ENCODE measurements at places on chromosomes 3 and 15. TPM values are rescaled to one million over a fixed set of nuclear protein-coding genes. Genes with fewer than 3 reads are reported as not detected.
A peak's percentile ranks its signal among the peaks of the same experiment; 100 is the strongest.

DNA sequence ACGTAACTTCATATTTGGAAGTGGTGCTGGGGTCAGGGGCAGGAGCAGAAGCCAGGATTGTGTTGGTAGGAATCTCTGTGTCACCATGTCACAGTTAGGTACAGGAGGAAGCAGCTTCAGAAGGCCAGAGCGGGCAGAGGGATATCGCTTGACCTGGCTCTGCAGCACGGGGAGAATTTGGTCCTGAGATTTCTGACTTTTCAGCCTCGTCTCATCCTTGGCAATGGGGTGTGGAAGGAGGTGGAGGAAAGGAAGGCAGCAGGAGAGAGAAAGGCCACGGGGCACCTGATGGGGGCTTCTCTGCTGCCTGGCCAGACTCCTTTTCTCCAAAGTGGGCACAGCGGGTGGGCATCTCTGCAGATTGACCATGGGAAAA, 564 bp downstream of the IL16 start:
- DNase-seq, result no peak

Gene AGBL1
- not detected for polyA plus RNA-seq

DNA sequence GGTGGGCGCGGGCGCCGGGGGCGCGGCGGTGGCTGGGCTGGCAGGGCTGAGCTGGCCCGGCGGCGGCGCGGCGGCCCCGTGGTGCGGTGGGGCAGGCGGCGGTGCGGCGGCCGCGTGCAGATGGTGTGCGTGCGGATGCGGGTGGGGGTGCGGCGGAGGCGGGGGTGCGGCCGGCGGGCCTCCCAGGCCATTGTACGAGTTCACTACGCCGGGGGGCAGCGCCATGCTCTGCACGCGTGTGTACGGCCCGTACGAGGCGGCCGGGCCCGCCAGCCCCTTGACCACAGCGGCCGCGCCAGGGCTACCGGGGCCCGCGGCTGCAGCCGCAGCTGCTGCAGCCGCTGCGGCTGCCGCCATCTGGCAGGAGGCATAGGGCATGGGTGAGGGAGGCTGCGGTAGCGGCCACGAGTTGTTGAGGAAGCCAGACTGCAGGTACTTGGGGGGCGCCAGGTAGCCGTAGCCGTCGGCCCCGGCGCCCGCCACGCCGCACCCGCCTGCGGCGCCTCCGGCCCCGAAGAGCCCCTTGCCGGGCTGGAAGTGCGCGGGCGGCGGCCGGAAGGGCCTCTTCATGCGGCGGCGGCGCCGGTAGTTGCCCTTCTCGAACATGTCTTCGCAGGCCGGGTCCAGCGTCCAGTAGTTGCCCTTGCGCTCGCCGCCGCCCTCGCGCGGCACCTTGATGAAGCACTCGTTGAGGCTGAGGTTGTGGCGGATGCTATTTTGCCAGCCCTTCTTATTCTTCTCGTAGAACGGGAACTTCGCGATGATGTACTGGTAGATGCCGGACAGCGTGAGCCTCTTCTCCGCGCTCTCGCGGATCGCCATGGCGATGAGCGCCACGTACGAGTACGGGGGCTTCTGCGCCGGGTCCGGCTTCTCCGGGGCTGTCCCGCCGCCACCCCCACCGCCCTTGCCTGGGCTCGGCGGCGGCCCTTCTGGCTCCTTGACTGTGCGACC, 951 bp downstream of the FOXL2 start:
- peak; percentile 56 for DNase-seq

GRCh38 chr15:100670505-100671021, 68.2 kb downstream of the ASB7 start:
- DNase-seq, result no peak

Gene TRIM71
- not detected for polyA plus RNA-seq

GRCh38 chr3:195550723-195551122, 7.6 kb upstream of the PPP1R2 start:
- DNase-seq, result no peak

DNA sequence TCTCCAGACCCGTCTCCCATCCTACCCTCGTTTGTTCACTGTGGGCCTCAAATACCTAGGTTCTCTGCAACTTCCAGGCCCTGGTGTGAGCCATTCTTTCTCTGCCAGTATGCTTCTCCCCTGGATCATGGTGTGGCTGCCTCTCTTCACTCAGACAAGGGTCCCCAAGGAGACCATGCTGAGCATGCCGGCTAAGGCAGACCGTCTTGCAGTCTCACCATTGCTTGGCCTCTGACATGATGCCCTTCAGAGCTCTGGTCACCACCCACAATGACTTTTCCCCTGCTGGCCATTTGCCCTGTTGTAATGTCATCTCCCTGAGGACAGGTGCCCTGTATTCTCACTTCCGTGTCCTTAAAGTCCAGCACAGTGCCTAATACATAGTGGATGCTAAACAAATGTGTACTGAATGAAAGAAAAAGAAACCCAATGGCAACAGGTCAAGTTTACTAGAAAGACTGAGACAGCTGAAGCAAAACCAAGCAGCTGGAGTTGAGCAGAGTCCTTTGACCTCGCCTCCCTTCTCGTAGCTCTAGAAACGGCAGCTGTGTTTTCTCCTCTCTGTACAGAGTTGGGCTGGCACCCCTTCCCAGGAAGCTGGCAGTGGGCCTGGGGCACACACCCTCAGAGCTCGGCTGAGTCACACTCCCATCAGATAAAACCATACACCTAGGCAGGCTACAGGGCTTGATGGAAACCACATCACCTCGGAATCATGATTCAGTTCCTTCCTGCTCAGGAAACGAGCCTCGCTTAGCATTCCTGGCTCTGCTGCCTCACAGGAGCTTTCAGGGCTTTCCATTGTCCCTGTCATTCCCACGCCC, 8.6 kb downstream of the TLR9 start:
- DNase-seq, result no peak

GRCh38 chr3:24508423-24508839, 13.8 kb upstream of the THRB start:
- no peak for DNase-seq

Gene FETUB
- not detected for polyA plus RNA-seq

DNA sequence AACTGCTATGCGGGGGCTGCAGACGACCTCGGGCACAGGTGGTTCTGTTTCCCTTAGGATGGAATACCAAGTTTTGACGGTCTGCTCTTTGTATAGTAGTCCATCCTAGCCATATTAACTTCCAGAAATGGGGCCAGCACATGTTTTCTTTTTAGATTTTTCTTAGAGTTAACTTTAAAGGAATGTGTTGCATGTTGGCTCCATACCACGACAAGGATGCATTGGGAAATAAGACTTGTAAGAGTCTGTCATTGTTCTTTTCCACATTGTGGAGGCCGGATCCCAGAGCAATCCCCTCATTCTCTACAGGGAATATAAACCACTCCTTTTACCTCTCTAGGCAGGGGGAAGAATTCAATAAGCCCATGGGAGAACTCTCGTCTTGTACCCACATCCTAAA, 87.1 kb upstream of the PLSCR4 start:
- no peak for DNase-seq

DNA sequence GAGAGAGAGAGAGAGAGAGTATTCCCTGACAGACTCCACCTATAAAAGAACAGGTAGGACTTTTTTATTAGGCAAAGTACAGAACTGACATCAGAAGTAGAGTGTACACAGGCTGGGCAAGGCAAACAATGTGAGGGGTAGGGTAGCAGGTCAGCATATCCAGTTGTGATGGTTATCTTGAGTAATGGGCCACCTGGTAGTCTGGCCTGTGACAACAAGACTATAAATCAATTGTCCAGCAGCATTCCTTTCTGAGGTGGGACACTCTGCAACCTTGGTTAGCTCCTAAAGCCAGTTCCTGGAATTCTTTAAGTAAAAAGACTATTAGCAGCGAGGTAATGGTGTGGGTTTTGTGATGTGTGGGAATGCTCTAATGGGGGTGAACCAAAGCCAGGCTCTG, 14.9 kb upstream of the TMCC1 start:
- no peak for DNase-seq

DNA sequence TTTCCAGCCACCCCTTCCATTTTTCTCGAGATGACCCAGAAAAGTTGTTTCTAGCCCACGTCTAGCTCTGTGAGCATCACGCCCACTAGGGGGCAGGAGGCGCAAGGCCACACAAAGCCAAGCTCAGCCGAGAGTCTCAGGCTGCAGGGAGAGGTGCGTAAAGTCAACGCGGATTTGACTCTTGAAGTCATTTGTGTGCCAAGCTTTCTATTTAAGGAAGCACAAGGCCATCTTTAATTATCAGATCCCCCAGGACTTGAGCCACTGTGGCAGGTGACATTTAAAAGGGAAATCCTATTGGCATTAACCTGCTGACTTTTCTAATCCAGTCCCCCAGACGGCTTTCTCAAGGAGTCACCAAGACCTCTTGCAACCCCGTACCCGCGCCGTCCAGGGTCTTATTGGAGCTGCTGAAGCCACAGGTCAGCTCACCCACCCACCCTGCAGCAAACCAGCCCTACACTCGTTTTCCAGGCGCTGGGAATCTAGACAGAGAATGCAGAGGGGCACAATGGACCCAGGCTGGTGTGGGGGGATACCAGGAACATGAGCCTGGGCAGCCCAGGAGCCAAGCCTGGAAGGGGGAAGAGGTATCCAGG, 62.1 kb downstream of the CAPN7 start:
- DNase-seq, result peak; percentile 94

Gene C3orf20
- not detected for polyA plus RNA-seq

Gene IQCF6
- not detected for polyA plus RNA-seq

Gene HIGD2B
- polyA plus RNA-seq, result not detected

Gene CLDN1
- polyA plus RNA-seq, result not detected

DNA sequence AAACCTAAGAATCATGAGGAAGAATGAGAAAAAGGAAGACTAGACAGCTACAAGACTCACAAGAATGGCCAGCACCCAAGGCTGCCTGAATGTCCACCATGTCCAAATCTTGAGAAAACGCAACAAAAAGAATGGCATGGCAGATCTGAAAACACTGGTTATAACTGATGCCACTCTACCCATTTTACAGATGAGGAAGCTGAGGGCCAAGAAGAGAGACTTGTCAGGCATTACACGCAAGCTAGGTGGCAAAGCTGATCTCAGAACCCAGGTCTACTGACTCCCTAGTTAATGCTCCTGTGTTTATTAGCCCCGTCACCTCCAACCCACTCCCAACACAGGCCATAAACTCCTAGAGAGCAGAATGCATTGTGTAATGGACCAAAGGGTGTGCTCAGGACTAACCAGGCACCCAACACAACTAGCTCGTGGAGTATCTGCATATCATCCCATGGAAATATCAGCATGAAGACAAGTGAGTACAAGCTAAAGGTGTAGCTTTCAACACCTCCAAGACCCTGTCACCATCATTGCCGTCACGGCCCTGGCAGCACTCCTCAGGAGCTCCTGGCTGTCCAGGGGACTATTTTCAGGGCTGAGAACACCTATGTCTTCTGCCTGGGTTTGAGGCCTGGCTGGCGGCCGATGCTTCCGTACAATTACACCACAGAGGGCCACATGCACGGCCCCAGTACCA, 111.7 kb downstream of the XXYLT1 start:
- no peak for DNase-seq

Gene ADAMTSL3
- 0.01 TPM for polyA plus RNA-seq

DNA sequence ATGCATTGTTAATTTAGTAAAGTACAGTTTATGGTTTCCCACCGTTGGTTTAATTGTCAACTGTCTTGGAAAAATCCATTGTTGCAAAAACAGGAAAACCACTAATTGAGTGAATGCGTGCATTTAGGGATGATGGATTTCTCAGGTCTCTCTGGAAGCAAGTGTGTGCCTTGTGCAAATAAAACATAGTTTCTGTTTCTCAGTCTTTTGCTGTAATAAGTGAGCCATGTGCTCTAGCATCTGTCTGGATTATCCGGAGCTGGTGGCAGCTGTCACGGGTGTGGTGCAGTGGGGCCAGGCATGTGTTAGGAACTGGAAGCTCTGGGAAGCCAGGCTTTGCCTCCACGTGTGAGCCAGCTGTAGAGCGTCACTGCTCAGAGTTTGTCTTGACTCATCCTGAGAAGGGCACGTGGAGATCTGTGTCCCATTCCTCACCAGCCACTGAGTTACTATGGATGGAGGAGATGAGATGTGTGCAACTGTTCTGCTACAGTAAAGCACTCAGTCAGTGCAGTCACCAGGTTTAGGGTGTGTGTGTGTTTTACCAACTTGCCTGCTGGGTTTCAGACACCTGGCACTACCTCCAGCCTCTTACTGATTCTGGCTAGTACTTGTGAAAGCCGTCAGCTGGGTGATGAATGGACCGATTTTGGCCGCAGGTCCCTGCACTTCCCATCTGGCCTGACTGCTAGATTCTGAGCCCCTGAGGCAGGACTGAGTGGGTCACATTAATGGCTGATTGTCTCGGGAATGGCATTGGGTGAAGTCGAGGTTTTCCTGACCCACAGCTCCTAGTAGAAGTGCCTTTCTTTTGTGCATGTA, 7.2 kb downstream of the APBA2 start:
- no peak for DNase-seq

Gene GRM2
- not detected for polyA plus RNA-seq

DNA sequence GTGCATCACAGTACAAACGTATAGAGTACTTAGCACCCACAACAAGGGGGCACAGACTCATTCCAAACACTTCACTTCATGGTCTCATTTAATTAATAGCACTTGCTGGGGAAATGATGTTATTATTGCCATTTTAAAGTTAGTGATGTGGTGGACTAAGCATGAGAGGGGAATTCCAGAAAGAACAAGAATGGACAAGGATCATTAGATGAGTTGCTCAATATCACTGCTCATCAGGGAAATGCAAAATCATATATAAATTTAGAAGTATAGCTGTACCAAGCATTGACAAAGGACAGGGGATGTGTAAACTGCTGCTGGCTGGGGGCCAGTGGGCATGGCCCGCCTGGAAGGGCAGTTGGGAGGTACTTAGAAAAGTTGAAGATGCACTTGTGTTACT, 14.6 kb downstream of the PRR20G start:
- no peak for DNase-seq

Gene BCL2A1
- polyA plus RNA-seq, result 0.66 TPM

Gene SAMMSON
- 2.2 TPM for polyA plus RNA-seq

Gene CMTM8
- polyA plus RNA-seq, result not detected

DNA sequence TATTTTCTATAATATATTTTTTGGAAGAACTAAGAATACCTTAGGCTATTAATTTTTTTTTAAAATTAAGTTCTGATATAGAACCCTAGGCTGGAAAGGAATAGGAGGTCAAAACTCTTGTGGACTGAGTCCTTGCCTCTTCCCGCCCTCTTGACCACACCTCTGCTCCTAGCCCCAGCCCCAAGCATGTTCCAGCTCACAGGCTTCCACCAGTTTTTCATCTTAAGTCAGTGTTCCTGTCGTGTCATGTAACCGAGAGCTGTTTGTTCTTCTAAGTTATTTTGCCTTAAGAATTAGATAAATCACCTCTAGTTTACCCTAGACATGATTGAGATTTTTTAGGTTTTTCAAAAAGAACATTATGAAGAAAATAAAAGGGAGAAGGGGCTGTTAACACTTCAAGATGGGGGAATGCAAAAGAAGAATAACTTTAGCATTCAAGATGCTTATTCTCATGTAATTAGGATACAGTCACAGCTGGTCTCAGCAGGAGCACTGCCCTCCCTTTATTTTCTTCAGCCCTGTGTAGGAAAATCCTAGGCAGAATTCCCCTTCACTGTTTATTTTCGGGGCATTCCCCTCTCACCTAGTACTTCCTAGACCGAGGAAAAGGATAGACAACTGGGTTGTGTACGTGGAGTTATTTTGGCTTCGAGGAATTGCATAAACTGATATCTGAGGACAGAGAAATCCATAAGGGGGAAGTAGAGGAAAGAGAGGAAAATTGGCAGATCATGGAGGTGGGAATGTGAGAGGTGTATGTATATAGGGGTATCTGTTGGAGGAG, 110.2 kb downstream of the CMSS1 start:
- DNase-seq, result no peak

Gene CFAP92
- polyA plus RNA-seq, result 0.36 TPM

Gene CPLX3
- not detected for polyA plus RNA-seq

- no peak for DNase-seq
These were observed 598.2 kb downstream of the UNC13C start for GRCh38 chr15:54576298-54576935.

Gene FANCD2
- polyA plus RNA-seq, result 114 TPM

GRCh38 chr3:50490424-50490823, 13.0 kb downstream of the CACNA2D2 start:
- no peak for DNase-seq

Gene PPP4R2
- polyA plus RNA-seq, result 20.0 TPM
